Pons (tissue), 1 donor: ENCODE measurements at places on chromosomes 6 and 20.

DNA sequence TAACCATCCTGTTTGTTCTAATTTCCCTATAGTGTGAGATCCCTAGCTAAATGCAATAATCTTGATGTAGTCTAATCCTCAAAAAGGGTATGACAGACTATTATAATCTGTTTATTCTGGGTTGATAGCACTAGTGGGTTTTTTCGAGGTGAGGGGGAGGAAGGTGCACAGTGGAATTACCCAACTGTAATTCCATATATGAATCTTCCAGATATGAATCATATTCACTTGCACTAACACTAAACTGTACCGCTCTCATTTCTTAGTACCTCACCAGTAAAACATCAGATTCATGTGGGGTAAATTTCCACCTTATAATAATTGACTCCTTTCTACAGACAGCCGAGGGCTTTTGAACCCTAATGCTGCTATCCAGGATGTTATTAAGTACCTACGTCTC lies 16.5 kb downstream of the NCOA7 start:
- DNase-seq: no peak

GRCh38 chr6:82645536-82646230 lies 282.1 kb downstream of the TPBG start:
- DNase-seq: no peak

- peak; percentile 50 for DNase-seq
Observed at GRCh38 chr6:79630883-79631692, at the start of gene SH3BGRL2. TSS of gene SH3BGRL2 (plus strand) at chr6:79631329. CDS start at chr6:79631462, 133 bp downstream.

GRCh38 chr20:57843941-57844625 lies 134.3 kb upstream of the PMEPA1 start:
- no peak for DNase-seq

GRCh38 chr20:540391-541201 lies 3.0 kb downstream of the CSNK2A1 start:
- DNase-seq: no peak

- DNase-seq: peak; percentile 77
Observed at GRCh38 chr6:83071023-83071422, 3.6 kb downstream of the DOP1A start.

- no peak for DNase-seq
Observed at GRCh38 chr6:158323561-158323958, 11.3 kb downstream of the TULP4 start.

GRCh38 chr20:47682028-47682783 lies 103.1 kb downstream of the SULF2 start:
- DNase-seq: peak; percentile 60

DNA sequence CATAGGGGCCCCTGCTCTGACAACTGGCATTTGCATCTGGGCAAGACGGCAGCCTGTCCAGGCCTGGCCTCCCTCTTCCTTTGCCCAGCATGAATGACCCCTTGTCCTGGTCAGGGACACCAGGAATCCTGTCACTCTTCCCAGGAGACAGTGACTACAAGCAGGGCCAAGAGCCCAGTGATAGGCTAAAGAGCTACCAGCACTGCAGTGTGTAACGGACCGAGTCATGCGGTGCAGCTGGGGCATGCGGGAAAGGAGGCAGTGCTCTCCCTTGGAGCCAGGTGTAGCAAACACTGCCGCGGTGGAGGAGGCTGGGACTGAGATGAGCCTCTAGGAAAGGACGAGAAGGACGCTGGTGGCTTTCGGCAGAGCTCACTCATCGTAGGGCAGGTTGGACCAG lies 38.7 kb upstream of the DSP start:
- no peak for DNase-seq

GRCh38 chr20:17460119-17460518 lies 71.1 kb downstream of the BFSP1 start:
- DNase-seq: no peak

DNA sequence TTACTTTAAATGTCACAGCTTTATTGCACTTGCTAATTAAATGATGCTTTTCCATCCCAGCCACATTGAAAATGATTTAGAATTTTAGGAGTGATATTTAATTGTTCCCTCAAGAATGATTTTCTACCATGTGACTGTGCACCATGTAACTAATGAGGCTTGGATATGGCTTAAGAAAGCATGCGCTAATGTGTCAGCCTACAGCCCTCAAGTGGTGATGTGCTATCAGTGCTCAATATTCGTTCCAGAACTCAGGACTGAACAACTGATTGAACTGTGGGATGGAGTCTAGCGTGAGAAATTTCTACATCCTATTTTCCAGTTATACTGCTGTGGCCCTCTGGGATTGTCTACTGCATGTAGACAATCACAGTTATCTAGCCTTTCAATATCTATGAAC lies 71.5 kb downstream of the PKIB start:
- no peak for DNase-seq
